ENCODE measurements at places on chromosomes 7 and 10.

DNA sequence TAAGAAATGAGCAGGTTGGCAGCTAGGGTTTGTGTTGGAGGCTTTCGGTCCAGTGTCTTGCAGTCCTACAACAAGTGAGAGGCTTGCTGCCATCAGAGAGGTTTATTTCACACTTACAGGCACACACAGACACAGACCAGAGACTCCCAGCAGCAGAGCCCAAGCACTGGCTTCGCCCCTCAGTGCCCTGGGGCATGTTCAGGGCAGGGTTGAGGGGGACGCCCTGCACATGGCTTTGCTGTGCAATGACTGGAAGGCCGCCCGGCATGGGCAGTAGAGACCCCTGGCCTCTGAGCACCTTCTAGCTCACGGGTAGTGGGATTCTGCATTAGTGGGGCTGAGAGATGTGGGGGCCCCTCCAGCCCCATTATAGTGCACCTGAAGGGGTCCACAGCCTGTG lies 3.8 kb downstream of the SPRN start:
- no peak overlapping the region for H3K4me3 ChIP-seq
- peaks cover 10% of the 10 kb centered on the region for H3K27me3 ChIP-seq
- H3K36me3 ChIP-seq, result peaks cover 6% of the 10 kb centered on the region
- DNase-seq, result no peak

DNA sequence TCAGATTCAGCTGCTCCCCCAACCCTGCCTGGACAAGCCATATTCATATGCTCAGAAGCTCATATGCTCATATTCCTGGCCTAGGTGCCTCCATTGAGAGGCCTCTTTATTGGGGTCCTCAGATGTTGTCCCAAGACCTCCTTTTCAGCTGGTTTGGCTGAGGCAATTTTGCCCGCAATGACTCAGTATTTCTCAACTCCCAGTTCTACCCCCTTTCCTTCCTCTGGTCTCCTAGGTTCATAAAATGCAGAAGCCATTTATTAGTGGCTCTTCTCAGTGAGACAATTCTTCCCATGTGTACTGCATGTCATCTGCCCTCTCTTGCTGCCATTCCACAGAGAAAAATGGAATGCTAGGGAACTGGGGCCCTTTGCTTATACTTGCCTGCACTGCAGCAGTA lies 110.7 kb downstream of the INHBA start:
- no peaks in the 10 kb centered on the region for H3K4me1 ChIP-seq
- no peak overlapping the region for H3K27ac ChIP-seq
- no peaks in the 10 kb centered on the region for H3K36me3 ChIP-seq
- no peaks in the 10 kb centered on the region for H3K27me3 ChIP-seq

- no peaks in the 10 kb centered on the region for H3K27me3 ChIP-seq
- no peaks in the 10 kb centered on the region for H3K36me3 ChIP-seq
- no peak overlapping the region for H3K27ac ChIP-seq
- DNase-seq, result no peak
Measured at GRCh38 chr7:33497051-33497450, 367.7 kb downstream of the BBS9 start.

GRCh38 chr7:122488241-122488640 lies 183.7 kb upstream of the FEZF1 start:
- no peak overlapping the region for H3K4me3 ChIP-seq
- no peak for DNase-seq
- no peaks in the 10 kb centered on the region for H3K27me3 ChIP-seq
- H3K36me3 ChIP-seq, result no peaks in the 10 kb centered on the region

- no peaks in the 10 kb centered on the region for H3K4me1 ChIP-seq
- no peak for DNase-seq
Measured at GRCh38 chr7:16369855-16370254, 51.5 kb downstream of the CRPPA start.

GRCh38 chr7:153444641-153445040 lies 607.6 kb upstream of the DPP6 start:
- no peaks in the 10 kb centered on the region for H3K27me3 ChIP-seq
- no peak overlapping the region for H3K4me3 ChIP-seq
- no peaks in the 10 kb centered on the region for H3K36me3 ChIP-seq
- no peak overlapping the region for H3K27ac ChIP-seq
- no peaks in the 10 kb centered on the region for H3K4me1 ChIP-seq
- DNase-seq, result no peak

DNA sequence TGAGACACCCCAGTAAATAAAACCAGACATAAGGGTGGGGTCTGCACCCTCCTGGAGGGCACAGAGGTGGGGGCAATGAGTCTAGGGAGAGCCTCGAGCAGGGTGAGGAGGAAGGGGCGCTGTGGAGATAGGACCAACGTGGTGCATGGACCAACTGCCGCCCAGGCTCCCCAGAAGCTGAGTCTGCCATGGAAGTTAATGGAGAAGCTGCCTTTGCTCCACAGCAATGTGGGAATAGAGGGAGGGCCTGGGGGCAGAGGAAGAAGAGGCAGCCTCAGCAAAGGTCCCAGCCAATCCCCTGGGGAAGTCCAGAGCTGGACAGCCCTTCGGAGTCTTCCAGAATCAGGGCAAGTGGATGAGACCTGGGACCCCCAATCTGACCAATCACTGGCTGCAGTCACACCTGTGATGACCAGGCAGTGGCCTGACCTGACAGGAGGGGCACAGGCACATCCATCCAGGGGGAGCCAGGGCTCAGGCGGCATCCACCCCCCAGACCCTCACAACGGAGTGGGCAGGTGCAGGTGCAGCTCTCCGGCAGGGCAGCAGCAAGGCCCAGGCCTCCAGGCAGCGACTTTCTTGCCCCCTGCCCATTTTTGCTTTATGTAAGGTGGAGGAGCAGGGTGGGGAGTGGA lies 242.2 kb upstream of the PPP2R2D start:
- H3K27ac ChIP-seq, result no peak overlapping the region
- H3K27me3 ChIP-seq, result peaks cover 1% of the 10 kb centered on the region
- no peaks in the 10 kb centered on the region for H3K4me1 ChIP-seq

DNA sequence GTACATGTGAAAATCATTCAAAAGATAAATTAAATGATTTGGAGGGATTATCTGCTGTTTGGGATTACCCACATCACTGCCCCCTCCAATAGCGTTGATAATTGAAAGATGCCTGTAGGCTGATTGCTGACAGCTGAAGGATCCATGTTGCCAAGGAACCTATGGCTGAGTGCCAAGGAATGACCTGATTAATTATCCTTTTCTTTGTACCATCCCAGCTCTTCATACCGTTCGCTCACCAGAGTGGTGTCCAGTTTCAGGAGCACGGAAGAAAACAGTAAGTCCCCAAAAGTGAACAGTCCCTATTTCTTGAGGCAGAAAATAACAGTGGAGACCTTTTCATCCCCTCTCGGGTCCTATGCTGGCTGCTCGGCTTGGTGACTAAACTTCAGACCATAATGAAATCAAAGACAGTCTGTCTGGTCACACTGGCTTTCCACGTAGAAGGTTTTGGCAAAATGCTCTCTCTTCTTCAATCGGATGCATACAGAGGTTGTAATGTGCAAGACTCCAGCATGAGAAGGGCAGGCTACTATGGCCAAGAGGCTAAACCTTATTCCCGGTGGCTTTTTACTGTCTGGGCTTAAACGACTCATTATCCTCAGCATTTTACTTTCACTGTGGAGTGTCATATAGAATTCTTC lies 108.8 kb downstream of the SPAG6 start:
- H3K27me3 ChIP-seq, result no peaks in the 10 kb centered on the region
- H3K4me3 ChIP-seq, result no peak overlapping the region

GRCh38 chr10:25405871-25406270 lies 231.1 kb downstream of the GPR158 start:
- H3K4me3 ChIP-seq, result no peak overlapping the region
- DNase-seq, result no peak
- no peak overlapping the region for H3K27ac ChIP-seq
- H3K36me3 ChIP-seq, result no peaks in the 10 kb centered on the region

GRCh38 chr7:120055300-120055699 lies 217.7 kb upstream of the KCND2 start:
- no peaks in the 10 kb centered on the region for H3K36me3 ChIP-seq
- no peak for DNase-seq
- H3K27me3 ChIP-seq, result no peaks in the 10 kb centered on the region
- H3K27ac ChIP-seq, result no peak overlapping the region

DNA sequence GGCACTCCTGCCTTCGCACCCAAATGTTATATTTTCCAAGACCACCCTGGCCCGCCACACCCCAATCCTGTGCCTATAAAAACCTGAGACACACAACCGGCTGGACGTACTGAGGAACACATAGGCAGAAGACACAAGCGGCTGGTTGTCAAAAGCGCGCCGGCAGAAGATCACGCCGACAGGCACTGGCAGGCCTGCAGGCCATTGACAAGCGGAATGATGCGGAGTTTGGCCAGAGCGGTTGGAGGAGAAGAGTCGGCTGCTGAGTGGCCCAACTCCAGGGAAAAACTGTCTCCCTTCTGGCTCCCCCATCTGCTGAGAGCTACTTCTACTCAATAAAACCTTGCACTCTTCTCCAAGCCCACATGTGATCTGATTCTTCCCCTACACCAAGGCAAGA lies 39.7 kb upstream of the SAMD8 start:
- no peaks in the 10 kb centered on the region for H3K27me3 ChIP-seq
- H3K27ac ChIP-seq, result no peak overlapping the region
- no peak overlapping the region for H3K4me3 ChIP-seq
- no peak for DNase-seq
- no peaks in the 10 kb centered on the region for H3K36me3 ChIP-seq

DNA sequence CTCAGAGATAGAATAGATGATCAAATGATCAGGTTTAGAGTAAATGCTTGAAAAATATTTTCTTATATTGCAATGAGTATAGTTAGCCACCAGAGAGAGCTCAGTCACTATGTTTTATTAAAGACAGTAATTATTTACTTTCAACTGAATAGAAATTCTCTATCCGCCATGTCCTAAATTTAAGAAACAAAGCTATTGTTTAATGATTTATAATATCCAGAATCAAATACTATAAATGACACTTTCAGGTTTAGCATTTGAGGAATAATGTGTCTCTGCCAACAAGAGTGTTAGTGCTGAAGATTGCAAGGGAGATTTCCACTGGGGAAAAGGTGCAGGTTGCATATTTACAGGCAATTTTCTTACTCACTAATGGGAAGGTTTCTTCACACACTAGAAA lies 184.7 kb downstream of the DGKB start:
- H3K27me3 ChIP-seq, result no peaks in the 10 kb centered on the region
- H3K36me3 ChIP-seq, result no peaks in the 10 kb centered on the region
- no peaks in the 10 kb centered on the region for H3K4me1 ChIP-seq
- H3K4me3 ChIP-seq, result no peak overlapping the region
- H3K27ac ChIP-seq, result no peak overlapping the region

DNA sequence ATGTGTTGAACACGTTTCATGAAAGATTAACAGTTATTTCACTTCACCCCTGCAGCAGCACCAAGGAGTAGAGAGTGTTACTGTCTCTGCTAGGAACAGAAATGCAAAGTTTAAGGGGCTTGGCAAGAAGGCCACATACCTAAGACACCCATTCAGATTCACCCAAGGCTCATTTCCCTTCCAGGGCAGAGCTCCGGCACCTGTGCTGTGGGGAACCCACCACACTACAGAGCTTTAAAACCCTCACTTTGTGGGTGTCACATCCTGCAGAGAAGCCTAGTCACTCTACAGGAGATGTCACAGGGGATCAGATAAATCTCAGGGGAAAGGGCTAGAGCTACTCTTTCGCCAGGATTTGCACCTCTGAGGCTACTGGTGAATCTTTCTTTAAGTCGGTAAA lies 176.1 kb upstream of the KLF6 start:
- peak; percentile 89 for DNase-seq
- peak overlapping the region; percentile 96 for H3K27ac ChIP-seq
- H3K36me3 ChIP-seq, result peaks cover 40% of the 10 kb centered on the region
- peak overlapping the region; percentile 87 for H3K4me3 ChIP-seq

DNA sequence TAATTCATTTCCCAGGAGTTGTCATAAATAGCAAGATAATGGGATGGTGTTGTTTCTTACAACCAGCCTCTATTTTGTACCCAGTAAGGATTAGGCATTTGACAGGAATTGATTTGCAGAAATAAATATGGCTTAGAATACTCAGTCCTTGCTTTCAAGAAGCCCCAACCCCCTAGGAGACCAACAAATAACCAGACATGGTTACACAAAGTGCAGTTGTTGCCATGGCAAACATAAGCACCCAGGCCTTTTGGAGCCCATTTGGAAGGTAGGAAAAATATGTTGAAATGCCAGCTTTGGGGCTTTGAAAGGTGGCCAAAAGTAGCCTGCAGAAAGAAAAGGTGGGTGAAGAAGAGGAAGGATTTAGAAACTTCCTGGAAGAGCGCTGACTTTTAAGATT lies 397.5 kb downstream of the CDC14C start:
- no peaks in the 10 kb centered on the region for H3K36me3 ChIP-seq
- no peaks in the 10 kb centered on the region for H3K27me3 ChIP-seq
- no peaks in the 10 kb centered on the region for H3K4me1 ChIP-seq

DNA sequence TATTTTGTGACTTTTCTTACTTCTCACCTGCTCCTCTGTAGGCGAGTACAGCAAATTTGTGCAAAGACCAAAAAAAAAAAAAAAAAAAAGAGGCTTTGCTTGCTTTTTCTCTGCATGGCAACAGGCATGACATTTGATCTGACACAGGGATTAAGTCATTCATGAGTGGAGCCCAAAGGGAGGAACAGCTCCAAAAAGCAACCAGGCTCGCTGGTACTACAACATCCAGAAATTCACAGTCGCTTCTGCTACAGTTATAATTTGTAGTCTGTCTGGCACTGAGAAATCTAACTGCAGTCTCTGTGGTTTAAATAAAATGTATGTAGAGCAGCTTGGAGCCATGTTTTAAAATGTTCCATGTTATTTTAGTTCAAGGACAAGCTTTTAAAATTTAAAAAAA lies 31.7 kb downstream of the MKX start:
- H3K4me1 ChIP-seq, result no peaks in the 10 kb centered on the region
- peaks cover 14% of the 10 kb centered on the region for H3K27me3 ChIP-seq
- no peak overlapping the region for H3K27ac ChIP-seq
- H3K4me3 ChIP-seq, result no peak overlapping the region
- no peak for DNase-seq
- no peaks in the 10 kb centered on the region for H3K36me3 ChIP-seq

DNA sequence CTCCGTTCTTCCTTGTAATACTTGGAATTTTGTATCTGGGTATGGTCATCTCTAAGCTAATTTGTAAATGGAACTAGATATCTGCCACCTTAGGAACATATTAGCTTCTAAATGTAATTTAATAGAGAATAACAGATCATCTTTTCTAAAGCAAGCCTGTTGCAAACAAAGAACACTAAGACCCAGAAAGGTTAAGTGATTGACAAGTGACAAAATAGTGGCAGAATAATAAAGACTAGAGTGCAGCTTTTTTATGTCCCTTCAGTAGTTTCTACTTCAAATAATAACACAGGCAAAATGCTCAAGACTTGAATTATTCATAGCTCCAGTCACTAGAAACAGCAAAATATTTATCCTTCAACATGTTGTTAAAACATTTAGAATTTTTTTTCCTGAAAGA lies 91.7 kb downstream of the MET start:
- no peak overlapping the region for H3K4me3 ChIP-seq
- H3K36me3 ChIP-seq, result no peaks in the 10 kb centered on the region
- H3K27ac ChIP-seq, result no peak overlapping the region
- DNase-seq, result no peak

DNA sequence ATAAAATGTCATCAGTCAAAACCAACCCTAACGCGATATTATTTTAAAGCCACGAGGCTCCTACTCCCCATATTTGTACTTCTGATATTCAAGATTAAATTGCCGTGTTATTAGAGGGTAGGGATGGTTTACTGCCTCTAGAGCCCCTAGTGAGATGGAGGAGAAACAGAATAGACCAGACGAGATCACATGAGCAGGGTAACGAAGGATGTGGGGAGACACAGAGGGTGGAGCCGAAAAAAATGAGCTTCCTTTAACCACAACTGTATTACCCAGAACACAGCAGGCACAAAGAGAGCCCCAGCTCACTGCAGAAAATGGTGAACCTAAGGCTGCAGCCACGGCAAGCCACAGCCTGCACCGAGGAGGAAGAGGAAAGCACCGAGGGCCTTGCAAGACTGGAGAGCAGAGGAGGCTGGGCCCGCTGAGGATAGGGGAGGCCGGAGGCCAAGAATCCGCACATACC lies 14.3 kb downstream of the ZC3HAV1 start:
- peak overlapping the region; percentile 78 for H3K4me3 ChIP-seq
- H3K4me1 ChIP-seq, result peaks cover 87% of the 10 kb centered on the region
- peak overlapping the region; percentile 92 for H3K27ac ChIP-seq
- no peaks in the 10 kb centered on the region for H3K27me3 ChIP-seq
- H3K36me3 ChIP-seq, result peaks cover 90% of the 10 kb centered on the region

All from activated CD8-positive, alpha-beta T cell treated with anti-CD3 and anti-CD28 coated beads, Interleukin-2, amount 10 ng/mL, durations not matched to agents 7 days and 5 days (primary cell).